ENCODE measurements at places on chromosomes 2 and 18.

- no peak for DNase-seq
Measured at GRCh38 chr2:105868060-105868459, 123.3 kb downstream of the NCK2 start.

- no peak for DNase-seq
Measured at GRCh38 chr2:181399027-181399426, 58.2 kb upstream of the ITGA4 start.

DNA sequence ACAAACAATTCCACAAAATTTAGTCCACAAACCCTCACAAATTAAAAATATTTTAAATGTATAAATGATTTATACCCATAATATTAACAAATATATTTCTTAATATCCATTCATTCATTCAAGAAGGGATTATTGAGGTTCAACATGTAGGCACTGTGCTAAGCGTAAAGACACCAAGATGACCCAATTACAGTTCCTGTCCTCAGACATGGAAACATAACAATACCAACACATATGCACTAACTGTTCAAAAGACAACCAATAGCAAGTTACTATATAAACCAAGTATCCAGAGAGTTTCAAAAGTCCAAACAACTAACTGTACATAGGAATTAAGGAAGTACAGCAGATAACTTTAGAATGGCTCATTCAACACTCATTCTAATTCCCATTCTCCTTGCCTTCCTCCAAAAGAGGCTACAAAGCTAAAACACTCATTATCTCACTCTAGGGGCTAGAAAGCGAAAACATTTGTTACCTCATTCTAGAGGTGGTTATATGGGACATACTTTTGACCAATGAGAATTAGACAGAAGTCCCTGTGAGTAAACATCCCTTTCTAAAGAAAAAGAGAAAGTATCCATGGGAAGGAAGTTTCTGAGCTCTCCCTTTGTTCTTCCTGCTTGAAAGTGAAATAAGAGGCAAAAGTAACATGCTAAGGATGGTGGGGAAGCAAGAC lies 292.4 kb downstream of the ZEB2 start:
- no peak for DNase-seq

GRCh38 chr18:29712785-29713184 lies 1329.8 kb downstream of the DSC3 start:
- DNase-seq: no peak

- DNase-seq: no peak
Measured at GRCh38 chr2:70561893-70562292, 8.3 kb upstream of the TGFA start.

DNA sequence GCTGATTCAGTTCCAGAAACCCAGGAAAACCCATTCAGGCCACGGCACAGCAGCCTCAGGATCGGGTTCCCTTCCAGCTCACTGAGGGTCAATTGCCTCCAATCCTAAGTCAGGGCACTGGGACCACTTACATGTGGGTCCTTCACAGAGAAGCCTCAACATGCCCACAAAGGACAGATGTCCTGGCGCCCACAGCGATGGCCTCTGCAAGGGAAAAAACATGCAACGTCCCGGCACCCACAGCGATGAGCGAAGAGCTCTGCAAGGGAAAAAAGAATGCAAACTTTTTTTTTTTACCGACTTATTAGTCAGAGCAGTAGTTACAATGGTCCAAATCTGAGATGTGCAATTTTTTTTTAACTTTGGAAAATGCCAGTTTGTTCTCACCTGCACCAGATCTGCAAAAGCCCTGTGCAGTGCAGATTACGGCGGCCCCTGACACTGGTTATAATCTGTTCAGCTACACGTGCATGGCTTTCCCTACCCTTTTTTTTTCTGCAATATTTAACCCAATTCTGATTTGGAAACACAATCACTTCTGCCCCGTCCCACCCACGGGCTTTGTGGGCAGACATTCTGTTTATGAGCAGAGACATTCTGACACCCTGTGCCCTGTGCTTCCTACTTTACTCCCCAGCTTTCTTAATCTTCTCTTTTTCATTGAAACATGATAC lies 159.3 kb upstream of the SALL3 start:
- no peak for DNase-seq

GRCh38 chr18:12048010-12048826 lies 45.4 kb upstream of the ANKRD62 start:
- DNase-seq: no peak

DNA sequence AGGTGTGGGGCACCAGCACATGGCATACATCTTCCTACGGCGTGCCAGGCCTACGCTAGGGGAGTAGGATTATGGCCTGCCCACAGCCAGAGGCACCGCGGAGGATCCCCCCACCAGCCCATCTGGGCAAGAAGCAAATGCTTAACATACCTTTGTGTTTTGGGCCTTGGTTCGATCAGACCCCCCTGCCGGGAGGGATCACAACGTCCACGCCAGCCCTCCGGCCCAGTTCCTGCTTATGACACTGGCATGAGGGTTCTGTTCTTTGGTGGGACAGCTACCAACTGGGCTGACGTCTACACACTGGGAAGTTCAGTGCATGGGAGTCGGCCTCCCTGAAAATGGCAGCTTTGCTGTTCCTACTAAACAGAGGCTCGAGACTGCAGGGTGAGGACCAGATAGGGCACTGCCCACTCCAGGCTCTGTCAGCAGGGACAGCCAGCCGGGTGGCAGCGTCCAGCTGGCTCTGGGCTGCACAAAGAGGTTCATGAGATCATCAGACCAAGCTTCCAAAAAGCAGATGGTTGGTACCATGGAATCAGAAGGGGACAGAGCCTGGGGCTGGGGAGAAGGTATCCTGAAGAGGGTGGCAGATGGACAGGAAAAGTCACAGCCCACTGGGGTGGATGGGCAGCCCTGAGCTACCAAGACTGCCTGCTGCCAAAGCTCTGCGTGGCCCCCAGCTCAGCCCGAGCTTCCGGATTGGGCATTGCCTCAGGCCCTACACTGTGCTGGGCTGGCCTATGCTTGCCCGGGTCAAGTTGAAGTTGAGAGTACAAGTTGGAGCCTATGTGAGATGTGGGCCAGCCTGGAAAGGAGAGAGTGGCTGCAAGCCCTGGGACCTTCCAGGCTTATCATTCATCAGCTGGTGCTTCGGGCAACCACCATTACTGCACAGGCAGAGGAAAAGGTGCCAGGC lies 61.7 kb upstream of the TEX51 start:
- DNase-seq: no peak

DNA sequence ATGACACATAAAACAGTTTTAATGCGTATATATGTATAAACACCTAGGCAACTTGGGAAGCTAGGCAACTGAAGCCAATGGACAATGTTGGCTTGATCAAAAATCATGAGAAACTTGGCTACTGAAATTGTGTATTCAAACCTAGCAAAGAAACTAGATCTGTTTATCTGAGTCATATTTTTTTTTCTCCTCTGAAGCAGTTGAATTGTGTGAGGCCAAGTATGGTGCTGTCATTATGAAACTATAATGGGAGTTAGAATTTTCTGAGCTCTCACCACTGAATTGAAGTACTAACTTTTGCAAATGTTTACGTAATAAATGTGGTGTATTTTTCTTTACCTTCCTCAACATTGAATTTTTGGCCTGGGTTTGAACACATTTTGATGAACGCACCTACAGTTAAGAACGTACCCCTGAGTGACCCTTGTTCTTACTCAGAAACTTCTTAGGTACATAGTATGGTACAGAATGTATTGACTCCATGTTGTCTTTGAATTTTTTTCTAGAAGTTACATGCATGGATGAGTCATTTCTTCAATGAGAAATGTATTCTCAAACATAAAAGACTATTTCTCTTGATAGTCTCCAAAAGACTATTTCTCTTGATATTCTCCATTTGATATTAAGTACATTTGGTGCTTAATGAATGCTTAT lies 23.8 kb downstream of the CD28 start:
- DNase-seq: no peak
